ENCODE measurements at places on chromosomes 4 and X.

DNA sequence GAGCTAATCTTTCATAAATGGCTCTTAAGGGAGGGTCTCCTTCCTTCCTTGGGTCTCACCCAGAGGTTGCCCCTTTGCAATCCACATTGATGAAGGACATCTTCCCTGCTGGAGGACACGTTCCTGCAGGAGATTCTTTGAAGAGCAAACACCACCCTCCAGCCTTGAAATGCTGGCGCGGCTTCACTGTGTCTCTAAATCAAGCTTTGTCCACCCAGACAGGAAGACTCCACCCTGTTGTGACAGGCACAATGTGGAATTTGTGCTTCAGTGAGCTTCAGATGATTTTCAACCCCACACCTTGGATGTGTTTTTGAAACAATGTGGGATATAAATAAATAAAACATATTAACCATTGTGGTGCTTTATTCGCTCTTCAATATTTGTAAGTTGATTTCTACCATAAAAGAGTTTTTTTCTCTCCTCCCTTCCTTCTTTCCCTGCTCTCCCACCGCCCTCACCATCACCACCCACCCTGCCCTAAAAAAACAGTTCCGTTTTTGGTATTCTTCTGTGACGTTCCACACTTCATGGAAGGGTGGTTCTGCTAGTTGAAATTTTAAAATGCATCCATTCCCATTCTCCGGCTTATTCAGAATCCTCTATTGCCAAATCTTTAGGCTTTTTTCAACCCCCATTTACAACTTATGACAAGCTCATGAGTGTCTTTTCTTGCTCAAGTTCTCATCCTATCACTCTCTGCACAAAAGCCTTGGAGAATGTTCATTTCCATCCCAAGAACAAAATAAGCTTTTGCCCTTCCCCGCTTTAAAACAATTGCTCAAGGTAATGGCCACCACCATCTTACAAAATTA is 264.3 kb downstream of the RAPGEF2 start:
- no peak for DNase-seq

DNA sequence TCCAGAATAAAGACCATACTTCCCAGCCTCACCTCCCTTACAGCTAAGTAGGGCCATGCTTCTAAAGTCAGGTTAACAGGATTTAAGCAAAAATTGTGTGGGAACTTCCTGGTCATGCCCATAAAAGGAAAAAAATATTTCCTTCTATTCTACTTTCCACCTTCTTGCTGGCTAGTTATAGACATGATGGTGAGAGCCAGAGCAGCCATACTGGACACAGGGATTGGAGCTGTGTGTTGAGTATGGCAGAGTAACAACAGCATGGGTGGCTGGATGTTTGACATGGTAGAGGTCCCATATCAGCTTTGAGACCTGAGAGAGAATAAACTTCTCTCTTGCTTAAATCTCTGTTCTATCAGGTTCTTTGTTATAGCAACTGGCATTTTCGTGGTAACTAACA is 15.1 kb upstream of the CBR4 start:
- no peak for DNase-seq

GRCh38 chr4:165378745-165379677 is at the start of gene CPE:
Gene CPE (plus strand): TSS chr4:165379008. CDS start chr4:165379222, 214 bp downstream.
- DNase-seq = peak; percentile 45

GRCh38 chr4:182242787-182243186 is 415 bp upstream of the TENM3 start:
- DNase-seq = peak; percentile 35

GRCh38 chr4:185991770-185992169 is 77.2 kb upstream of the TLR3 start:
- no peak for DNase-seq

GRCh38 chr4:132169660-132170059 is 979.4 kb upstream of the PCDH10 start:
- no peak for DNase-seq
